Activated CD8-positive, alpha-beta memory T cell treated with anti-CD3 and anti-CD28 coated beads for 24 hours (primary cell): ENCODE measurements at places on chromosomes 1 and 21.
A peak's percentile ranks its signal among the peaks of the same experiment; 100 is the strongest.

GRCh38 chr1:205569411-205570172, 62.2 kb downstream of the ELK4 start:
- peak; percentile 56 for DNase-seq

- DNase-seq = no peak
Measured at GRCh38 chr1:66750577-66750976, 1.7 kb upstream of the DYNLT5 start.

- DNase-seq = peak; percentile 78
Measured at GRCh38 chr1:26359981-26360806, 6.3 kb upstream of the CRYBG2 start.

DNA sequence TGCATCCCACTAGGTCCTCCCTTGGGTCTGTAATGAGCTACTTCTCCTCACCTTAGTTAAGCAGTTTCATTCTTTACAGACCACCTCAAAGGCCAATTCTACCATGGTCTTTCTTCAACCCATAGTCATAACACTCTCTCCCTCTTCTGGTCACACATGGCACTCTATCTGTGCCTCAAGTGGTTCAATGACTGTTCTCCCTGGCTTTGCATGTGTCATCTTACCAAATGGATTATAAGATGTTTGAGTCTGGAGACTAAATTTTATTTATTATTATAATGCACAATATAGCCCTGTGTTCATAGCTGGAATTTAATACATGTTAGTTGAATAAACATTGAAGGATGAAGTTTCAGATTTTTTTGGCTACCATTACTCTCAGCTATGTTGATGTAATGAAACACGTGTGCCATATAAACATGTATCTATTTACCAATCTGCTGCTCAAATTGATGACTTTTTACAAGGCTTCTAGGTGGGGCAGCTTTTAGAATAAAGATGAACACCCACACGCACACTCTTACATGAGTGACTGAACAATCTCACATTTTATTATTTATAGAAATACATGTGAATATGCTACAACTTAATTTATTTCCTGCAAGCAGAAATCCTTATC, 102.1 kb downstream of the RUNX1 start:
- DNase-seq = no peak

DNA sequence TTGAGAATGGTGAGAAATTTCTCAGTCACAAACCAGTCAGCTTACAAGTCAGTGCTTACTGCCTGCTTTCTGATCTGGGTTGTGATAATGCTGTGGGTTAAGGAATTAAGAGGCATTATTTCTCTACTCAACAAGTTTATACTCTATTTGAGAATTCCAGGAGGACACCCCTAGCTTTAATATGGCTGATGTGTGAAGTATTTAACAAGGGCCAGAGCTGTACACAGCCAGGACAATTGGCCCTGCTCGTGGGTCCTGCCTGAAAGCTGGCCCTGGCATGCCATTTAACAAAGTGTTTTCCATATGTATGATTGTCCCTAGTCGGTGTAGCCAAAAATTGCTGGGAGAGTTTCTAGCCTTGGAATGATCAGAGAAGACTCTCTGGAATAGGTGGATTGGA, 43.2 kb downstream of the HHAT start:
- peak; percentile 15 for DNase-seq

GRCh38 chr1:211183747-211184313, 49.9 kb upstream of the KCNH1 start:
- DNase-seq = no peak

DNA sequence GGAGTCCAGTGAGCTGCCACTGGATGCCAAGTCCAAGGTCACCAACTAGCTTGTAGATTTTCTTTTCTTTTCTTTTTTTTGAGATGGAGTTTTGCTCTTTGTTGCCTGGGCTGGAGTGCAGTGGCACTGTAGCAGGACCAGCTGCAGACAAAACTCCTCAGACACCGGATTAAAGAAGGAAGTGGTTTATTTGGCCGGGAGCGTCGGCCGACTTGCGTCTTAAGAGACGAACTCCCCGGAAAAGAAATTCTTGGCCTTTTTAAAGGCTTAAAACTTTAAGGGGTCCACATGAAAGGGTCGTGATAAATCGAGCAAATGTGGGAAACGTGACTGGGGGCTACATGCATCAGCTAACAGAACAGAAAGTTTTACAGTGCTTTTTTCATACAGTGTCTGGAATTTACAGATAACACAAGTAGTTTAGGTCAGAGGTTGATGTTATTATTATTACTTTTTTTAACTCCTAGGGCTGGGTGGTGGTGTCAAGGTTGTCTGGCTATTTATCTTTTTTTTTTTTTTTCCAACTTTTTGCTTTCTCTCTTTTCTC, 36.4 kb upstream of the CFAP126 start:
- DNase-seq = no peak

DNA sequence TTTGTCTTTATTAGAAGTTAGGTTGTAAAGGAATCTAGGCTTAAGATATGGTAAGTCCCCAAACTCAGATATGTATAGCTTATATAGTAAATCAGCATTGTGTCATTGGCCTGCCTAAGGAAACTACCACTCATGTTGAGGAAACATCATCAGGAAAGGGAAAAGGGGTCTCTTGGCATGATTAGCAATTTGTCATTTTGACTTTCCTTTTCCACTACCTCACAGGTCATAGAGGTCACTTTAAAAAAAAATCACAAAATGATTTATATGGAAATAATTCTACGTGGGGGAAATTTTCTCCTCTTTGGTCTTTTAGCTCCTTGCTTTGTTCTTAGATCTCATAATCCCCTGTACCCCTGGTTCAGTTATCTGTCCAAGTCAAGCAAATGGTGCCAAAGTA, 213.5 kb downstream of the RPS6KC1 start:
- no peak for DNase-seq

GRCh38 chr1:169271098-169271497, 96.5 kb downstream of the NME7 start:
- DNase-seq = no peak
